ENCODE measurements at places on chromosomes 2 and 18. TPM values are rescaled to one million over a fixed set of nuclear protein-coding genes. Genes with fewer than 3 reads are reported as not detected.

DNA sequence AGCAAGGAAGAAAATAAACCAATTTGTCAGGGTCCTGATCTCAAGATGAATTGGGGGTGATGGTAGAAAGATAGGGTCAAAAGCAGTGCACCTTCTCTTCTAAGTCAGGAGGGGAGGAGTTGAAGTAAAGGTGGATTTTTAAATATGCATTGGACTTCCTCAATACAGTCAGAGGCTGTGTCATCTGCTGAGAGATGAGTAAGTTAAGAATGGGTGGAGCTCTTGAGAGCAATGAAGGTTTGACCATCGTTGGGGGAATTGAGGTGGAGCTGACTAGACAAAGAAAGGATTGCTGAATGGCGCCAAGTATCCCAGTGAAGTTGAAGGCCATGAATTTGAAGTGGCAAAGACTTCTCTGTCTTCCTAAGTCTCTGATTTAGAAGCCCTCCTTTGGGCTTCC lies 18.4 kb upstream of the CPO start:
- H3K4me3 ChIP-seq = no peak overlapping the region
- DNase-seq = no peak
- H3K36me3 ChIP-seq = no peaks in the 10 kb centered on the region

DNA sequence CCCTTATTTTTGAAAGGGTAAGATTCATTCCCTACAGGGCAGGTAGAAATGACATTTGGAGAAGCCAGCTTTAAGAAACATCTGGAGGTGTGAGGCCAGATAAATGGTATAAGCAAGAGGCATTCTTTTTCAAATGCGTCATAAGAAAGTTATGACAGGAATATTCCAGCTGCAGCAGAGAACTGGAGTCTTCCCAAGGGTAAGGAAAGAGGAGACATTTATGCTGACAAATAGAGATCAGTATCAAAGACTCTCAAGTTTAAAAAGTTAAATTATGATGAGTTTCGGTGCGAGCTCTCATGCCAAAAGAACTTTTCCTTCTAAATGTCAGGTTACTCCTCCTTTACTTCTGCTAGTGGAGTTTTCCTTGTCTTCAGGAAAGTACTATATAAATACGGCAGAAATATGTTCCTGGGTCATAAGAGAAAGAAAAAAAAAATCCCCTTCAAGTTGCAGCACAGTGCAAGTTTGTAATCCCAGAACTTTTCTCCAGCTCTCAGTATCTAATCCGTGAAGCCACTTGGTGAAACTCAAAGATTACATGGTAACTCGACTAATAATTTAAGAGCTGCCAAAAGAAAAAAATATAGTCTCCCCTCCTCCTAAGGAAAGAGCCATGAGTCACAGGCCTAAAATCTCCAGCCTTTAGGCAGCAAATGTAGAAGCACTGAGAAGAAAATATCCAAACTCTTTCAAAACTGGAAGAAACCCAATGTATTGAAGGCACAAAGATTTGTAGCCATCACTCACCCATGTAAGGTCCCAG lies 428.1 kb downstream of the MEIS1 start:
- H3K4me3 ChIP-seq = no peak overlapping the region
- H3K27ac ChIP-seq = no peak overlapping the region
- no peaks in the 10 kb centered on the region for H3K4me1 ChIP-seq
- no peaks in the 10 kb centered on the region for H3K27me3 ChIP-seq
- no peaks in the 10 kb centered on the region for H3K36me3 ChIP-seq

- no peak for DNase-seq
- H3K27me3 ChIP-seq = peaks cover 3% of the 10 kb centered on the region
- H3K4me3 ChIP-seq = no peak overlapping the region
- no peaks in the 10 kb centered on the region for H3K36me3 ChIP-seq
Measured at GRCh38 chr2:120320318-120320851, 25.6 kb upstream of the INHBB start.

GRCh38 chr2:3313781-3314375 lies 63.7 kb downstream of the EIPR1 start:
- H3K27me3 ChIP-seq = no peaks in the 10 kb centered on the region
- no peak overlapping the region for H3K4me3 ChIP-seq
- H3K27ac ChIP-seq = no peak overlapping the region
- DNase-seq = no peak

Gene CNTNAP5
- total RNA-seq = not detected

Gene EVA1A
- not detected for total RNA-seq

Gene HOXD11
- total RNA-seq = not detected

Gene RAB12
- 13.6 TPM for total RNA-seq

Gene ATOH8
- total RNA-seq = 0.40 TPM

All from activated CD8-positive, alpha-beta memory T cell treated with anti-CD3 and anti-CD28 coated beads, Interleukin-2, amount 10 ng/mL, durations not matched to agents 7 days and 5 days (primary cell).